ENCODE measurements at places on chromosomes 6 and 20.
A peak's percentile ranks its signal among the peaks of the same experiment; 100 is the strongest.

DNA sequence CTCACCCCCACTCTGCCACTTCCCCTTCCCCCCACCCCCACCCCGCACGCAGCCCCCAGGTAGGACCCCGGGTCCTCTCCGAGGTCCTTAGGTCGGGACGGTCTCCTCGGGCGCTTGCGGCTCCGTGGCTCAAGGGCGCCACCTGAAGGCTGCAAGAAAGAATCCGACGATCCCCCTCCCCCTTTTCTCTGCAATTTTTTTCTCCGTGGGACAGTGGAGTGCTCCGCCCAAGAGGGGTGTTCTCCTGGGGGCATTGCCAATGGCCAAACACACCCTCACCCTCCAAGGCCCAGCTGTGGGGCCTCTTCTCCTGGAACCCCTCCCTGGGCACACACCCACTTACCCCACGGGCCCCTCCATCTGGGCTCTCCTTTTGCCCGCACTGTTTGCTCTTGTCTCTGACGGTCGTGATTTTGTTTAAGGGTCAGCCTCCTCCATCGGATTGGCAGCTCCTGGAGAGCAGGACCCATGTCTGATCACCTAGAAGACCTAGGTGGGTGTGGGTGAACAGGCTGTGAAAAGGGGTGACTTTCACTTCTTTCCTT lies 1.1 kb upstream of the TMEM74B start:
- peaks cover 14% of the 10 kb centered on the region for H3K4me1 ChIP-seq
- H3K36me3 ChIP-seq = no peaks in the 10 kb centered on the region
- H3K27me3 ChIP-seq = peaks cover 37% of the 10 kb centered on the region
- DNase-seq = peak; percentile 48
- peak overlapping the region; percentile 60 for H3K27ac ChIP-seq

GRCh38 chr20:7908905-7909304 lies 31.4 kb downstream of the HAO1 start:
- no peaks in the 10 kb centered on the region for H3K4me1 ChIP-seq
- no peak for DNase-seq
- no peaks in the 10 kb centered on the region for H3K27me3 ChIP-seq
- no peak overlapping the region for H3K4me3 ChIP-seq
- H3K36me3 ChIP-seq = no peaks in the 10 kb centered on the region

GRCh38 chr6:150641398-150642139 lies 41.9 kb downstream of the PLEKHG1 start:
- H3K4me1 ChIP-seq = peaks cover 9% of the 10 kb centered on the region
- no peaks in the 10 kb centered on the region for H3K36me3 ChIP-seq
- H3K27me3 ChIP-seq = no peaks in the 10 kb centered on the region

DNA sequence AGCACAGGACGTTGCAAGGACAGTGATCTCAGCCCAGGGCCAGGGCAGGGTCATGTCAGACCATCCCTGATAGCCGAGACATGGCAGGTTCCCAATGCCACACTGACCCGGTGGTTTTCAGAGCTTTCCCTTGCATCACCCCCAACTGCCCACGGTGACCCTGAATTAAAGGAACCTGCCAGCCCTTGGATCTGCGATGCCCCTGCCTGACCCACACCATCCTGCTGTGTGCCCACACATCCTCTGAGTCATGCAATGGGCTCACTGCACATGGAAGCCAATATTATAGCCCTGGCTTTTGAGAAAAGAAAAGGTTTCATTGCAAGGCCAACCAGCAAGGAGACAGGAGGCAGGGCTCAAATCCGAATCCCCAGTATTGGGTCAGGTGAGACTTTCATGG lies 132.6 kb upstream of the CST7 start:
- H3K27ac ChIP-seq = no peak overlapping the region
- no peaks in the 10 kb centered on the region for H3K36me3 ChIP-seq
- no peak for DNase-seq
- H3K4me3 ChIP-seq = no peak overlapping the region

DNA sequence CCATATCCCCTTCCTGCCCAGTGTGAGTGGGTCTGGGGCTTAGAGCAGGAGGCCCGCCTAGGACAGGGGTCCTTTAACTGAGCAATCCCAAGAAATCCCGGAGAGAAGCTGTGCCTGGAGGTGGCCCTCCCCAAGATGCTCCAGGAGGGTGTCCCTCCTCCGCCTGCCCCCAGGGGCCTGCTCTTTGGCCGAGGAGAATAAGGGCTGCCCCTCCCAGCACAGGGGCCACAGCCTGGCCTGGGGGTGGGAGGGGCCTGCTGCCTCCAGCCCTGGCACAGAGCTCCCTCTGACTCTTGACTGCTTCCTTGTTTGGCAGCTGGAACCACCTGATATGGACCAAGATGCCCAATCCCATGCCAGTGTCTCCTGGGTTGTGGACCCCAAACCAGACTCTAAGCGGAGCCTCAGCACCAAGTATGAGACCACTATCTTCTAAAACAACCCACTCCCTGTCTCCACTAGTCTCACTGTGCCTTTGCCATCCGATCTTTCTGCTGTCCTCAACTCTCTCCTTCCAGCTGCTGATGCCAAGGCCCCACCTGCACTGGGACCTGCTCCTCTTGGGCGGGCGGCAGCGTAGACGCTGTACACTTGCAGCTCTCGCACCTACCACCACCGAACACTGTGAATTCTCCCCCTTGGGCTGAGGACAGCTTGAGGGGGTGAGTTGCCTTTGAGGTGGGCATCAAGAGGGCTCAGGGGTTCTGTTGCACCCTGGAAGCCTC lies 54.3 kb downstream of the TCP11 start:
- no peaks in the 10 kb centered on the region for H3K27me3 ChIP-seq
- no peak overlapping the region for H3K4me3 ChIP-seq
- no peaks in the 10 kb centered on the region for H3K4me1 ChIP-seq
- DNase-seq = no peak
- no peak overlapping the region for H3K27ac ChIP-seq

DNA sequence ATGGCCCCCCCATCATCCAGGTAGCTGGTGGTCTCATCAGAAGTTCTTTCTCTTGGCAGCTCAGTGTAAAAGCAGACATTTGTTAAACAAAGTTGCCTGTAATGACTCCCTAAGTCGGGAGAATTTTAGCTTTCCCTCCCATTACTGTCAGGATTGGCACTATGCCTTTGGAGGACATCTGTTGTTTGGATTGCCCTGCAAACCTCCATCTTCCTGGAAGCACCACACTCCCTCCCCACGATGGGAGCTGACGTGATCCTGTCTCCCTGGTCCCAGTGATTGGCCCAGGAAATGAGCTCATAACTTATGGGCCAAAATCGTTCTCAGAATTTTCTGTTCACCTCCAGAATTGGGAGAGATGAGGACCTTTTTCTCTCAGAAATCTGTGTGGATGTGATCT lies 42.6 kb upstream of the CNR1 start:
- H3K36me3 ChIP-seq = no peaks in the 10 kb centered on the region
- H3K4me3 ChIP-seq = no peak overlapping the region
- H3K27me3 ChIP-seq = no peaks in the 10 kb centered on the region
- no peaks in the 10 kb centered on the region for H3K4me1 ChIP-seq
- DNase-seq = no peak
- no peak overlapping the region for H3K27ac ChIP-seq

GRCh38 chr6:112911959-112912358 lies 564.8 kb downstream of the RFPL4B start:
- peaks cover 12% of the 10 kb centered on the region for H3K4me1 ChIP-seq
- H3K27ac ChIP-seq = no peak overlapping the region
- no peak overlapping the region for H3K4me3 ChIP-seq
- no peaks in the 10 kb centered on the region for H3K36me3 ChIP-seq
- H3K27me3 ChIP-seq = no peaks in the 10 kb centered on the region

DNA sequence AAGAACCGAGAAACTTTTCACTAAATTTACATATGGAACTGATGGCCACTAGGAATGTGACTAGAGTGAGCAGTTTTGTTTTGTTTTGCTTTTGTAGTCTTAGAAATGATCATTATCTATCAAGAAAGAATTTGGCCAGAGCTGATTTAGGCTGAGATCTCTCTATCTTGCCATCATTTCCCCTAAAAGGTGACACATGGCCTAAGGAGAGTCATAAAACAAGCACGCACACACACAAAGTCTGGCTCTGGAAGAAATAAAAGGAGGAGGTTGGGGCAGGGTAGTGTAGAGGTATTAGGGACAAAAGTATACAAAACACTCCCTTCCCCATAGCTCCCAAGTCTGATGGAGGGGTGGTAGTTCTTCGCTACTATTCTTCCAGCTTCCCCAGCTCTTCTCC lies 56.4 kb downstream of the RIPOR2 start:
- H3K4me3 ChIP-seq = no peak overlapping the region
- DNase-seq = no peak
- H3K36me3 ChIP-seq = no peaks in the 10 kb centered on the region
- H3K27me3 ChIP-seq = no peaks in the 10 kb centered on the region
- no peaks in the 10 kb centered on the region for H3K4me1 ChIP-seq
- no peak overlapping the region for H3K27ac ChIP-seq

DNA sequence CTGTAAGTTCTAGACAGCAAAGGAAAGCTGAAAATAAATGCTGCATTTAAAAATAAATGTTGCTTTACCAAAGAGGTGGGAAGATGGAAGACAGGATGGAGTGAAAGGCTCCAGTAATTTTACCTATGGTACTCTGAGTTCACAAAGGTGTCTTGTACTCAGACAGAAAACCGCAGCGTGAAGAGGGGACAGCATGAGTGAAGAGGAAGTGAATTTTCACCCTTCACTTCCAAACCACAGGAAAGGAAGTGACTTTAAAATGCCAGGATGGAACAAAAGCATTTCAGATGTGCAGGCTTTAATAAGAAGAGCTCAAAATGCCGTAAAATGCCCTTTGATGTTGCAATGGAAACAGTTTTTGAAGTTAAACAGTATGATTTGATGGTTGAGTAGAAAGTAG lies 91.2 kb upstream of the TINAG start:
- no peaks in the 10 kb centered on the region for H3K4me1 ChIP-seq
- no peaks in the 10 kb centered on the region for H3K36me3 ChIP-seq
- DNase-seq = no peak
- no peaks in the 10 kb centered on the region for H3K27me3 ChIP-seq

DNA sequence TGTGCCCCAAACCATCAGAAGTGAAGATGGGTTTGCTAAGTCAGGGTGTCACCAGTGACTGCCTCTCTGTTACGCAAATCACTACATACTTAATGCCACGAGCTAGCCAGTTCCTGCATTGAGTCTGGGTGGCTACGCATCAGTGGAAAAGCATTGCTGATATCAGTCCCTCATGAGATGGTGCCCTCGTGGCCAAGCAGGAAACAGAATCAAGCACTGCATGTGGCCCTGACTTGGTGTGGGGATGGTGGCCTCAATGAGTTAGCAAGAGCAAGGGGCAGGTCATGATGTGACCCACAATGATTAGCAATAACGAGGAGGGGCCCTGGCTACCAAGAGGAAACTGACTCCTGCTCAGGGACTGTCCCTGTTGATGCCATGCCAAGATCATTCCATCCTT lies 51.6 kb upstream of the FNDC1 start:
- no peaks in the 10 kb centered on the region for H3K27me3 ChIP-seq
- H3K36me3 ChIP-seq = no peaks in the 10 kb centered on the region
- H3K4me1 ChIP-seq = no peaks in the 10 kb centered on the region
- no peak overlapping the region for H3K4me3 ChIP-seq
- no peak for DNase-seq
- H3K27ac ChIP-seq = peak overlapping the region; percentile 66

GRCh38 chr6:81381382-81381916 lies 371.0 kb downstream of the TENT5A start:
- no peak overlapping the region for H3K27ac ChIP-seq
- H3K27me3 ChIP-seq = no peaks in the 10 kb centered on the region
- no peaks in the 10 kb centered on the region for H3K4me1 ChIP-seq

GRCh38 chr20:58360936-58361335 lies 28.1 kb upstream of the VAPB start:
- peaks cover 12% of the 10 kb centered on the region for H3K4me1 ChIP-seq
- peaks cover 85% of the 10 kb centered on the region for H3K36me3 ChIP-seq
- H3K4me3 ChIP-seq = no peak overlapping the region
- no peak for DNase-seq

DNA sequence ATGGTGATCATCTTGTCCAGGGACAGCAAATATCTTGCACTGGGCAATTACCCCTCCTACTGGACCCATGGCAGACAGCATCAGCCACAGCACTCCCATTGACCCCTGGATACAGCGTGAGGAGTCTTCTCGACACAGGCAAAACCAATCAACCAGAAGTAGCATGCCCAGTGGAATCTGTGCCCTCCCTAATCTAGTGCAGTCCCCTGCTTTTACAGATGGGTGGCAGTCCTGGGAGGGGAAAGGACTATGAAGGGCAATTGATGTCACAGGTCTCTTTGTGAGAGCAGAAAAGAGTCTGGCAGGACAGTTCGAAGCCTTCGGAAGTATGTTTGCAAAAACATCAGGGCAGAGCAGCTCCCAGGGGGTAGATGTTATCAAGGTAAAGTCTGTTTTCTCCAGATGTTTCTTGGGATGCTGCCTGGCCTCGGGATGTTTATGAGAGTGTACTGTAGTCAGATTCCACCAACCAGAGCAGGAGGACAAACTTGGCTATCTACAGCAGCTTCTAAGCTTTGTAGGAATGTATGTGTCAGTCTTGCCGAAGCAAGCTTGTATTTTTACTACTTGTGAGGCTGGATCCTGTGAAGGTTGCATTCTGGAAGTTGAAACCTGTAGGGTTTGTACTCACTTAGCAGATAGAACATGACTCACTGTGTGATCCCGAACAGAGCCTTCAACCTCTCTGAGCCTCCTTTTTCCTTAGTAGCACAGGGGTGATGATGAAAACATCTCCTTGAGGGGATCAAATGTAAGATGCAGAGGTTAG lies 63.0 kb upstream of the MYL9 start:
- H3K36me3 ChIP-seq = no peaks in the 10 kb centered on the region
- no peak for DNase-seq
- no peak overlapping the region for H3K4me3 ChIP-seq
- peak overlapping the region; percentile 3 for H3K27ac ChIP-seq

DNA sequence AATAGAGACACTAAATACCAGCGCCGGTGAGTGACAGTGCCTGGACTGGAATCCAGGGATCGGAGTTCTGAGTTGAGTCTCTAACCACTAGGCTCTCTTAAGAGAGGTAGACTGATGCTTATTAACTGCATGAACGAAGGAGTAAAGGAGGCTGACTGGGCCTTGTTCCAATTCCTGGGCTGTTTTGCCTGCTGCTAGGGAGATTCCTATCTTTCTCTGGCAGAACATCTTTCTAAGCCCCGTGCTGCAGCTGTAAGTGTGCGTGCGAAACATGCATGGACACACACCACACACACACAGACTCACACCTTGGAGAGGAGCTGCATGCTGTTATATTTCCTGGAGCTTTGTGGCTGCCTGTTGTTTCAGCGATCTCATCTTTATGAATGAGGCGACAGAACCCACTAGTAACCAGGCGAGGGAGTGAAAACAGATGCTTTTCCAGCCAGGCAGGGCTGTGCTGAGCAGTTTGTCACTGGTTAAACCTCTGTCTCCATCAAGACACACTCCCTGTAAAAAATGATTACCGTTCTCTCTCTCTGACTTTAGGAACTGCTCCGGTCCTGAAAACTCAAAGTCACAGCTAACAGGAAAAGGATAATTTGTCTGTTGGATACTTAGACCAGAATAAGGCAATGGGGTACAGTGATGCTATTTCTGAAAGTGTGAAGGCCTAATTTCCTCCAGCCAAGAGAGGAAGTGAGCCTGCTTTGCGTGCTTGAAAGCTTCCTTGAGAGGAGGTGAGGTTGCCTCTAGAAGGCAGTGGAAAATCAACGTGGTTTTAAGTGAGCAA lies 157.4 kb upstream of the ZNF217 start:
- H3K27ac ChIP-seq = peak overlapping the region; percentile 3
- no peaks in the 10 kb centered on the region for H3K27me3 ChIP-seq
- no peaks in the 10 kb centered on the region for H3K36me3 ChIP-seq
- DNase-seq = no peak
- peaks cover 6% of the 10 kb centered on the region for H3K4me1 ChIP-seq
- no peak overlapping the region for H3K4me3 ChIP-seq

GRCh38 chr20:46803123-46804020 lies 91.3 kb upstream of the EYA2 start:
- peaks cover 4% of the 10 kb centered on the region for H3K27me3 ChIP-seq
- no peaks in the 10 kb centered on the region for H3K4me1 ChIP-seq
- DNase-seq = no peak
- H3K27ac ChIP-seq = no peak overlapping the region
- no peak overlapping the region for H3K4me3 ChIP-seq
- H3K36me3 ChIP-seq = no peaks in the 10 kb centered on the region
